ENCODE measurements at places on chromosomes 2 and 18.

DNA sequence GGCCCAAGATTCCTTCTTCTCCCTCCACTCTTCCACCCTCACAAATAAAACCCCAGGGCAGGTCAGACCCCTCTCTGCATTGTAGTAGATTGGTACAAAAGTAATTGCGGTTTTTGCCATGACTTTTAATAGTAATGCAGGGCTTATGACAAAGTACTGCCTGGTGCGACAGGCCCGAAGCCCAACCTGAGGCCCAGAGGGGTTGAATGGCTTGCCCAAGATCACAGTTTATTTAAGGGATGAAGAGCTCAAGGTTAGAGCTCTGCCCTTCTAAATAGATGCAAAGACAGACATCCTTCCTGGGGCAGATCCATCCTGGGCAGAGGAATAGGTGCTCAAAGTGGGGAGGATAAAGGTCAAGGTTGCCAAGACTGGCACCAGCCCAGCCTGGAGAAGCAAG, 899 bp upstream of the PSTPIP2 start:
- no peak for DNase-seq

DNA sequence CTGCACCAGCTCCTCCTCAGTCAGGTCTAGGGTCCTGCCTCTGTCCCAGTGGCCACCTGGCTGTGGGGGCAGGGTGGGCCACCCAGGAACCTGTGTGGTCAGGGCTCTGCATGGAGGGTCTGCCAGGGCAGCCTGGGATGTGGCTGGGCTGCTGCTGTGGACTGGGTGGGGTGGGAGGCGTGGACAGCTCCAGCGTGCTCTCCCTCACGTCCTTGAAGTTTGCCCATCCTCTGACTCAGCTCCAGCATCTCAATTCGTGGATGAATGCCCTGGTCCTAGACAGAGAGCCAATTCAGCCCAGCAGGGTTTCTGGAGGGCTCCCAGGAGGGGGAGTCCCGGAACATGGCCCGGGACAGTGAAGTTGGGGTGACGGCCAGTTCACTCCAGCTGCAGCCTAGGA, 64.3 kb upstream of the EPAS1 start:
- DNase-seq: no peak

- DNase-seq: no peak
Observed at GRCh38 chr18:596288-596881, 403 bp upstream of the CLUL1 start.

- peak; percentile 68 for DNase-seq
Observed at GRCh38 chr18:7133181-7133580, 15.6 kb upstream of the LAMA1 start.

DNA sequence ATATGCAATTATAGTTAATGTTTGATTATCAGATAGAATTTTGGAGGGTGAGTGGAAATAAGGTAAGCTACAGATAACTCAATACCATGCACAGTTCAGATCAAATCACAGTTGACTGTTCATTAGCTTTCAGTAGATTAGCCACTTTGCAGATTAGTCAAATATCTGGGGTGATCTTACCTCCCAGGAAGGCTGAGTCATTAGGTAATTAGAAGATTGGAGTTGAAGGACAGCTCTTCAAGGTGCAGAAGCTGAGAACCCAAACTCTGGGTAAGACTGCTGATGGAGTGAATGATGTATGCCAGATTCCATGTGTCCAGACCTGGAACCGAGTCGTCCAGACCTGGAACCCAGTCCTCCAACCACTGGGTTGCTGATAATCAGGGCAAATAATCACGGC, 262.8 kb upstream of the UBE2E3 start:
- no peak for DNase-seq

GRCh38 chr2:74002505-74003421, 18.1 kb downstream of the TET3 start:
- DNase-seq: peak; percentile 85

- DNase-seq: no peak
Observed at GRCh38 chr2:25797620-25798488, 80.4 kb downstream of the ASXL2 start.

- peak; percentile 38 for DNase-seq
Observed at GRCh38 chr2:145649061-145649460, 1129.1 kb upstream of the ZEB2 start.

- DNase-seq: peak; percentile 18
Observed at GRCh38 chr2:48912110-48912509, 156.6 kb upstream of the LHCGR start.

GRCh38 chr2:215479536-215480240, 43.8 kb upstream of the FN1 start:
- no peak for DNase-seq

- peak; percentile 55 for DNase-seq
Observed at GRCh38 chr18:73461780-73462059, 593.9 kb upstream of the NETO1 start.

DNA sequence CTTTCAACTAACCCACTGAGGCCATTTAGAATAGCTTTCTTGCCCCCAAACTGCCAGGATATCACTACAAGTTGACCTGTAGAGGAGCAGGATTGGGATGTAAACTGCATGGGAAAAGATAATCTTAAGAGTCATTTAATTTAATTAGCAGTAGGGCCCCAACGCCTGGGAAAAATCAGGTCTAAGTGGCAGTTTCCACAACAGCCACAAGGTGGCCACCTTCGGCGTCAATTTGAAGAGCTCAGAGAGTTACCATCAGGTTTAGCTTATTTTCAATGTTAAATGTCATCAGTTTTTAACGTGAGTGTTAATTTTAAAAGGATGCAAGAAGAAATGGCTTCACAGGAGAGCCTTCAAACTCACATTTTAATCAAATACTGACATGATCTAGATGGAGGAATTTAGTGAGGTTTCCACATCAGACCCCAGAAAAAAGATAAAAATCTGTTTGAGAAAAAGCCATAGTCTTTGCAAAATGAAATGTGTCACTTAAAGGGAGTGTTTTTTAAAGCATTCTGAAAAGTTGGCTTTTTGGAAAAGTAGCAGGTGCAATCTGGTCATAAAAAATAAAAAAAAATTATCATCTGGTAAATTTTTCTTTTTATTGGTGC, 77.3 kb upstream of the UPP2 start:
- DNase-seq: peak; percentile 68

DNA sequence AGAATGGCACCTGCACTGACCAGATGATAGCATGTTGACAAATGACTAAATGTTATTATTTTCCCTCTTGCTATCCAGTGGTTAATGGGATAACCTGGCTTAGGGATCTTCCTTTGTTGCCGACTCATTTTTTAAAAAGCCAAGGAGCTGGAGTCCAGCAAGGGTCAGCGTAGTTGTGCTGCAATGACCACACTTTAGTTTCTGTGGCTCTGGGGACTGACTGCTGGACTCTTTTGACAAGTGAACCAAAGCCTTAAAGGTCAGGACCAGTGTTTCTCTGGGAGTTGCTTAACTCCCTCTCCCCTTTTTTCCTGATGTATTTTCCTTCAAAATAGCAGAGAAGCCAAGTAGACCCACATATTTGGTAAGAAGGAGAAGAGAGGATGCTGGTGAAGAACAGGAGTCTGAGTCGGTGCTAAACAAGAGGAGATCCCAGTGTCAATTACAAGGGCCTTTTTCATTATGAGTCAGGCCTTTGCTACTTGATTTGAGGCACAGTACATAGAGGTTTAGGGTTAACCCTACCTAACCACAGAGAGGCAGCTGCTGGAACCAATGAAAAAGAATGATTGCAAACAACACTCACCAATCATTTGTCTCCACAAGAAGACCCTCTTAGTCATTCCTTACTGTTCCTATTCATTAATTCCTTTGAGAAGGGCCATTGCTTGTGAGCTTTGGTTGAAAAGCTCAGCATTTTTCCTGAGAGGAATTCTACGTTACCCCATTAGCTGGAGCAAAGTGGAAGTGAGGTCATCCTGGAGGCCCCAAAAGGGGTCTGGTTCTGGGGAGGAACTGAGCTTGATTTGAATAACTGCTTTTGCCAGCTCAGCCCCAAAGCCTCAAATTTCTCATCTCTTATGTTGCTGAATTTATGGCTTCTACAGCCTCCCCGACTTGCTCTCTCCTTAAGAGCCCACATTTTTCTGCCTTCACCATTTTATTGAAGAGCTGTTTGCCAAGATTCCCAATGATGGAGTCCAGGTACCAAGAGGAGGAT, 137.6 kb upstream of the HNMT start:
- no peak for DNase-seq

GRCh38 chr18:76823587-76824011, 1.2 kb downstream of the ZNF236 start:
- no peak for DNase-seq

DNA sequence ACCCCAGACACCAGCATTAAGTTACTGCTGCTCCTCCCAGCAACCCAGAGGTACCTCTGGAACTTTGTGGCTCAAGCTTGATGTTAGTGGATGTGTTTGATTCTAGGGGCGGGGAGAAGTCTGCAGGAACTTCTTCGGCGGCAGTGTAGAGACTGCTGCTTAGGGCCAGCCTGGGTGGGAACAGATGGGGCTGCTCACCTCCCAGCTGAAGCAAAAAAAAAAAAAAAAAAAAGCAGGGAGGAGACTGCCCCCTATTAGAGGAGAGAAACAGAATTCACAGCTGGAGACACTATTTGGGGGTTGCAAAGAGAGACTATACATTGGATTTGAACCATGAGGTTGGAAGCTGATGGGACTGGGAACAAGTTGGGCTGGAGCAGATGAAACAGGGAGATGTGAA, 28.6 kb upstream of the FAM136A start:
- no peak for DNase-seq

GRCh38 chr18:72114801-72115594, 429.1 kb downstream of the CBLN2 start:
- no peak for DNase-seq

DNA sequence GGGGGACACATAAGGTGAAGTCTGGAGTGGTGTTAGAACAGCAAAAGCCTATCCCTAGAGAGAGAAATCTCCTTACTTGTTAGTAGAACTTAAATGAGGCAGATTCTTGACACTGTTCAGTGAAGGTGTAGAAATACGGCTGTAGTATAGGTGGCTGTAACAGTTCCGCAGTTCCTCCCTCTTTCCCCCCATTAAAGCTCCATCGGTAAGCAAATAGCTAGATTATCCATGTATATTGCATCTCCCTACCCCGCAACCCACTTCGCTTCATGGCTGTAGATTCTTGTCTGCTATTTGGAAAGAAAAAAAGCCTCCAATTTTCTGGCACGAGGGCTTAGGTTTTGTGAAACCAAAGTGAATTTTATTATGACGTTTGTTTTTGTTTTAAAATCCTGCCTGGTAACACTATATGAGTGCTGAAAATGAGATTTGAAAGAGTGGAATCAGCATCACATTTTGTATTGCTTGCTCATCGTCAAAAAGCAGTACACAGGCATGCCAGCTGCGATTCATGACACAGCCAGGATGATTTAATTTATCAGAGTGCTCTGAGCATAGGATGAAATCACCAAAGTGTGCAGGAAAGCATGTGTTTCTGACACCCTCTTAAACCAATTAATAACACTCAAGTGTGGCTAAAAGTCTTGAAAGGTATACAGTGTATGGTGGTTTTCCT, 1.4 kb downstream of the FAM171B start:
- DNase-seq: peak; percentile 72

DNA sequence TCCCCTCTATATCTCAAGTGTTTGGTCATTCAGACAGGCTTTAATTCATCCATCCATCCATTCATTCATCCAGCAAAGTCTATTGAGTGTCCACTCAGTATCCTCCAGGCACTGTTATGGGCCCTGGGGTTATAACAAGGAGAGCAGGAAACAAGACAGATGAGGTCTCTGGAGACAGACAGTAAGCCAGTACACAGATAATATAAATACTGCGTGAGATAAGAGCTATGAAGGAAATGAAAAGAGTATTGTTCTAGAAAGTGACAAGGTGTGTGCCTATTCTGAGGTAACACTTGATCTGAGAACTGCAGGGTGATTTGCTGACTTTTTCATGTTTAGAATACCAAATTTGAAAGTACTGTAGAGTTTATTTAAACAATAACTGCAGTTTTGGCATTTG, 98.3 kb downstream of the OSBPL6 start:
- DNase-seq: no peak

DNA sequence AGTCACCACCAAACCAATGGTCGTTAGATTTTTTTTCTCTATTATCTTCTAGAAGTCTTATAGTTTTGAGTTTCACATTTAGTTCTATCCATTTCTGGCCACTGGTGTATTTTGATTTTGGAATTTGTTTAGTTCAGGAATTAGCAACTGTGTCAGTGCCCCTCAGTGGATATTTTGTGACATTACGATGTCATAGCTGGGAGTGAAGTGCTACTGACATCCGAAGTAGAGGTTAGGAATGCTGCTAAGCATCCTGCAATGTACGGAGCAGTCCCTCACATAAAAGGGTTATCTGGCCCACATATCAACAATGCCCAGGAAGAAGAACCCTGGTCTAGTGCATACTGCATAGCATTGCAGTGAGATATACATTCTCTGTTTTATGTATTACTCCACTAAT, 157.4 kb upstream of the RGPD4 start:
- DNase-seq: peak; percentile 54

- no peak for DNase-seq
Observed at GRCh38 chr2:151945186-151945585, 117.0 kb upstream of the ARL5A start.

DNA sequence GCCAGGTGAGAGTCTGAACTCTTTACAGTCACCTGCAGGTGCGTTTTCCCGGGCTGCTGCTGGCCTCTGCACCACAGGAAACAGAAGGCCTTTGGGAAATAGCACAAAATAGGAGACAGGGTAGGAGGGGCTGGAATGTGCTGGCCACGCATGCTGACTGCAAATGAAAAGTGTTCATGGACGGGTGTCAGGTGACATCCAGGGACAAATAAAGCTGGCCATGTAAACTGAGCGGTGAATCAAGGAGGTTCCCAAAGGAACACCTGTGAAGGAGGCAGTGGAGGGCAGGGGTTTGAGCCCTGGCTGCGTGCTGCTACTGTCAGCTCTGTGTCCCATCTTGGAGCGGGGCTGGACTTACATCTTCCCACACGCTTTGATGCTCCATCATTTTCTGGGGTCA, 42.4 kb upstream of the GBX2 start:
- DNase-seq: no peak

DNA sequence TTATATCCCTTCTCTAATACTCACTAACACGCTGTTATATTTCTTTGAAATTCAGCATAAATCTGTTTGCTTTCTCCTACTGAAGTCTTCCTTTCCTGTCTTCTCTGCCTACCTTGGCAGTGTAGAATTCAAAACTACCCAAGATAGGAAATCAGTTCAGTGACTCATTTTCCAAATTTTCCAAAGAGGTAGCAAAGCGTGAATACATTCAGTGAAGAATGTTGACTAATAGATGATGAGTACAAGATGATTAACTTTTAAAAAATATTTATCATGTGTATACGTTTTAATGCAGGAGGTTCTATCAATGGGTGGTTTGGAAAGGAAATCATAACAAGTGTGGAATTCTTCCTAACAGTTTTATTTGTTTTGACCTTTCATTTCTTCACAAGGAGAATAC, 201.9 kb upstream of the SLC8A1 start:
- DNase-seq: no peak

Measured in choroid plexus epithelial cell (primary cell).